ENCODE measurements at places on chromosomes 16 and 17.

DNA sequence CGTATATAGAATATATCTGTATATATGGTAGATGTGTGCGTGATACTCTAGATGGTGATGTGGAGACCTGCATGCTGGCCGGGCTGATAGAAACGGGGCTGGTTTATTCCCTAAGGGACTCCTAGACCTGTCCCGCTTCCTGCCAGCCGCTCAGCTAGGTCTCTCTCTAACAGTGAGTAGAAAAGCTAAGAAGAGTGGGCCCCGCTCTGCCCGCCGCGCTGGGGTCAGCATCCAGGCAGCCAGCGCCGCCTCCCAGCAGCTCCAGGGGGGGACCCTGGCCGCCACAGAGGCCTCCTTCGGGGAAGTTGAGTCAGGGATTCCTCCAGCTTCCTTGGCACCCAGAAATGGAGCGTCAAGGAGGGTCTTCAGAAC, 9.4 kb downstream of the CYGB start:
- DNase-seq, result no peak

GRCh38 chr17:40615068-40615840, 32.4 kb downstream of the SMARCE1 start:
- DNase-seq, result no peak

DNA sequence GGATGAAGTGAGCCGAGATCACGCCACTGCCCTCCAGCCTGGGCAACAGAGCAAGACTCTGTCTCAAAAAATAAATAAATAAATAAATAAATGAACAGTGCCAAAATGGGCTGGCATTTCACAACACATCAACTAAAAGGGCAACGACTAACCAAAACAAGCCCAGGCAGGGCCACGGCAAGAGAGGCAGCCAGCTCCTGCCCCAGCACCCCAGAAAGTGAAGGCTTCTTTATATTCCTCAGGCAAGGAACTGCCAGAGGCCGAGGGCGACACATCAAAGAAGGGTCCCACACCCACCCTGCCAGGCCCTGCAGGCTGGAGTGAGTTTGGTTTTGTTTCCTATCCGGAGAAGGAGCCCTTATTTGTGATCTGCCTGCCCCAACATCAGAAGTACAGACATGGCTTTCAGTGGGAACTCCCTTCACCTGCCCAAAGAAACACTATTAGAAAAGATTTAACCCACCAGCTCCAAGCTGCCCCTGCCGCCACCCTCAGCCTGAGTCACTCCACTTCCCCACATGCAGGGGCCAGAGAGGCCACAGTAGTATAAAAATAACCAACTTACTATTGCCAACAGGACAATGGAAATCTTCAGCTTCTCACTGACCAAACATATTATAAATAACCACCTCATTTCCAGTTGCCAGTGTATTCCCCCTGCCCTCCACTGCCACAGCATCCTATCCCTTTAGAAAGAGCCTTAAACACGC, 8.0 kb downstream of the FBXO31 start:
- no peak for DNase-seq

DNA sequence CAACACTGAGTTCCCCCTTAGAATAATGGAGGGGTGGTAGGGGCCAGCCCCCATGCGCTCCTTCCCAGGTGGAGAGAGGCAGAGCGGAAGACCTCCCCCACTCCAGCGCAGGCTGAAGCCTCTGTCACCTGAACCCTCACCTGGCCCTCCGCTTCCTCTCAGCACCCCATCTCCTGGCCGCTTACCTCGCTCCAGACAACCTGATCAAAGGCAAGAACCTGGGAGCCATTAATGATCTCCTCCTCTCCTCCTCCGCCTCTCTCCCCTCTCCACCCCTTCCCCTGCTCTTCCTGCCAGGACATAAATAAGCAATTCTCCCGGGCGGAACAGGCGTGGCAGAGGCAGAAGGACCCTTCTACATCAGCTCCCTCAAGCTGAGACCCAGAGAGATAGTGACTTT, 110.2 kb upstream of the LHX1 start:
- no peak for DNase-seq

GRCh38 chr17:79482727-79483521, 127.9 kb downstream of the RBFOX3 start:
- no peak for DNase-seq

GRCh38 chr16:23072769-23073549, 76.3 kb downstream of the USP31 start:
- no peak for DNase-seq

- no peak for DNase-seq
Measured at GRCh38 chr16:10994571-10994970, 50.2 kb downstream of the CLEC16A start.

DNA sequence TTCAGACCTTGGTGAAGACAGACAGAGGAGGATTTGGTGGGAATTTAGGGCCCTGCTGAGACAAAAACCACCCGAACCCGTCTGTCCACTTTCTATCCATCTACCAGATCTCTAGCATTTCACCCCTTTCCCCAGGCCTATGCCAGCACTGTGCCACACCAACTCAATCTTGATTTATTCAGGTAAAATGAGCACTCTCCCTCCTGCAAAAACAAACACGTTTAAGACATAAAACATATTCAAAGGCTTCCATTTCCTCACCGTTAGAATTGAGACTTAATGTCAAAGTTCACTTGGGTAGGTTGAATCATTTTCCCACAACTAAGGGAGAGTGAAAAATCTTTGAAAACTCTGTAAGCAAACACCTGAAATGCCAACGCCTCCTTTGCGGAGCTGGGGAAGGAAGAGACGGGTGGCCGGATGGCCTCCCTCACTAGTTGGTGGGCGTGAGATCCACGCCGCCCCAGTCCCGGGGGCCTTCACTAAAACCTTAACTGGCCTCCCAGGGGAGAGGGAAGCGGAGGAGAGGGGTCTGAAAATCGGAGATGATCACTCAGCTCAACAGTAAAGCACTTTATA, 862 bp downstream of the DCAKD start:
- DNase-seq, result no peak

DNA sequence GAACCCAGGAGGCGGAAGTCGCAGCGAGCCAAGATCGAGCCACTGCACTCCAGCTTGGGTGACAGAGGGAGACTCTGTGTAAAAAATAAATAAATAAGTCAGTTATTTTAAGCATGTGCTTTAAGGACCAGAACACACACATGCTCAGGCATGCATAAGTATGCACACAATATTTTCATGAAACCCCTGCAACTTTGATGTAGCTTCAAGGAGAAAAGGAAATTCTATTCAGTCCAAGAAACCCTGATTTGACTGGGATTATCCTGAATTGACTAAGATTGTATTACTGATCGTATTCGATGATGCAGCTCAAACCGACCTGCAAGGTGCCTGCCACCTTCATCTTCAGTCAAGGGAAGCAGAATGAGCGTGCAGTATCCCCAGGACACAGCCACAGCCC, 841 bp downstream of the TEKT5 start:
- DNase-seq, result no peak

DNA sequence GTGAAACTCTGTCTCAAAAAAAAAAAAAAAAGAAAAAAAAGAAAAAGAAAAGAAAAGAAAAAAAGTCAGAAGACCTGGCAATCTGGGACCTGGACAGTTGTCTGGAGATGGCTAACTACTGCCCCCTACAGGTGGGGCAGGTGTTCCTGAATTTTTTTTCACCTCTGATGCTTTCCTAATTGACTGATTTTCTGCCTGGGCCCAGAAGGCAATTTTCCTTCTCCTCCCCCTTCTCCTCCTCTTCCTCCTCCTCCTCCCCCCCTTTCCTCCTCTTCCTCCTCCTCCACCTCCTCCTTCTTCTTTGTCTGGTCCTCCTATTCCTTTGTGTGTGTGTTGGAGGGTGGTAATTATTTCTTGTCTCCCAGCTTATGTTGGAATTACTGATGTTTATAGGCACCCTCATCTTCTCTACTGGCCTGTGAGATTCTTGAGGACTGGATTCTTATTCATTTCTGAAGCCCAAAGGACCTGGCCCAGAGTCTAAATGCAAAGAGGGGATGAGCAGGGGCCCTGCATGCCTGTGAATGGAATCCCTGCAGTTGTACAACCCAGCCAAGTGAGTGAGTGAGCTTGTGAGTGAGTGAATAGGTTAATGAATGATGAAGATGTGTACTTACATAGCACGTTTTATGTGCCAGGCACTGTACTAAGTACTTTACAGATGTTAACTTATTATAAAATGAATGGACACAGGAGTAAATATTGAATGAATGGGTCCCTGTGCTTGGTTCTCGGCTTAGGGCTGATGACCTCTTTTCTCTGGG, 26.9 kb downstream of the IRX5 start:
- DNase-seq, result no peak

GRCh38 chr16:69323415-69323814, 7.0 kb downstream of the PDF start:
- no peak for DNase-seq

DNA sequence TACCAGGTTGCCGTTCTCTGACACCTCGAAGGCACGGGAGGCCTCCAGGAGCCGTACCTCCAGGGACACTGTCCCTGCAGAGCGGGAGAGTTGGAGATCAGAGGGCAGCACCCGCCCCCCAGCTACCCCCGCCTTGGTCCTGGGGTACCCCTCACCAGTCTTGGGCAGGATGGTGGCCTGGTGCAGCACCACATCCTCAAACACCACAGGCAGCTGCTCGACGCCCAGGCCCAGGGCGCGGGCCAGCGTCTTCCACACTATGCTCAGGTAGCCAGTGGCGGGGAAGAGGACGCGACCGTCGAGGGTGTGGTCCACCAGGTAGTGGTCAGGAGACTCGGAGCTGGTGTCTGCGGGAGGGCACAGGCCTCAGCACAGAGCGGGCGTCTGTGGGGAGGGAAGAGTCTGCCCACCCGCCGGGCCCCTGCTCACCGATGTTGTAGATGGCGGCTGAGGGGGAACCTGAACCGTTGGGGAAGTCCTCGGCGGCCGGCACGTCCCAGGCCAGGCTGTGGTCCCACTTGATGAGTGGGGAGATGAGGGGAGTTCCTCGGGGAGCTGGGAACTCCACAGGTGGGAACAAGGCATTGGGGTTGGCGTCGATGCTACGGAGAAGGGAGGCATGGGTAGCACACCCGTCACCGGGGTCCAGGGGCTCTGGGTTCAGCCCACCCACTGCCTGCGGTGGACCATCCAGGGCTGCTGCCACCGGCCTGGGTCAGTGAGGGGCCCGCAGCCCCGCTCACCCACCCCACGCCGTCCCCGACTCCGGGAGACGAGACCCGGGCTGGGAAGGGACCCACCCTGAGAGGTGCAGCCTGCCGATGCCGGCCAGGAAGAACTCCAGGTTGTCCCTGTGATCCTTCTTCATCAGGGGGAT, 9.8 kb downstream of the FASN start:
- no peak for DNase-seq

- DNase-seq, result no peak
Measured at GRCh38 chr16:11377154-11377553, 31.9 kb downstream of the RMI2 start.

DNA sequence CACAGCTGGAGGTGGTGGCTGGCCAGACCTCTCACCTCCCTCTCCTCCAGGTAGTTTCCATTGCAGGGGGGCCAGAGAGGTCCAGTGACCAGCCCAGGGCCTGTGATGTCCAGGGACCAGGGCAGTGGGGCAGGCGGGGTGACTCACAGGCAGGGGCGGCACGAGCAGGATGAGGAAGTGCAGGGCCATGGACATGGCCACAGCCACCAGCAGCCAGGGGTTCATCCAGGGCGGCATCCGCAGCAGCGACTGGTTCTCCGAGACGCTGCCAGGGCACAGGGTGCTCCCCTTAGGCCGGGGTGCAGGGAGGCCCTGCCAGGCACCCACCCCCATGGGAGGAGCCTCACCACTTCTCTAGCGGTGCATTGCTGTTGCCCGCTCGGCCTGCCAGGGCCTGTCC, 12.9 kb upstream of the P2RX1 start:
- no peak for DNase-seq

All from hippocampal formation (tissue), 2 donors.